ENCODE measurements at places on chromosomes 5 and 9. TPM values are rescaled to one million over a fixed set of nuclear protein-coding genes. Genes with fewer than 3 reads are reported as not detected.

Gene SLC34A3
- not detected for total RNA-seq

Gene CCDC183
- 50.0 TPM for total RNA-seq

Gene ANKRD18B
- total RNA-seq: not detected

Gene TLN1
- total RNA-seq: 158 TPM

Gene GRM6
- total RNA-seq: not detected

Gene CATSPER3
- total RNA-seq: 4.1 TPM

Gene SLCO4C1
- total RNA-seq: 5.9 TPM

Gene BTNL3
- total RNA-seq: 47.6 TPM

DNA sequence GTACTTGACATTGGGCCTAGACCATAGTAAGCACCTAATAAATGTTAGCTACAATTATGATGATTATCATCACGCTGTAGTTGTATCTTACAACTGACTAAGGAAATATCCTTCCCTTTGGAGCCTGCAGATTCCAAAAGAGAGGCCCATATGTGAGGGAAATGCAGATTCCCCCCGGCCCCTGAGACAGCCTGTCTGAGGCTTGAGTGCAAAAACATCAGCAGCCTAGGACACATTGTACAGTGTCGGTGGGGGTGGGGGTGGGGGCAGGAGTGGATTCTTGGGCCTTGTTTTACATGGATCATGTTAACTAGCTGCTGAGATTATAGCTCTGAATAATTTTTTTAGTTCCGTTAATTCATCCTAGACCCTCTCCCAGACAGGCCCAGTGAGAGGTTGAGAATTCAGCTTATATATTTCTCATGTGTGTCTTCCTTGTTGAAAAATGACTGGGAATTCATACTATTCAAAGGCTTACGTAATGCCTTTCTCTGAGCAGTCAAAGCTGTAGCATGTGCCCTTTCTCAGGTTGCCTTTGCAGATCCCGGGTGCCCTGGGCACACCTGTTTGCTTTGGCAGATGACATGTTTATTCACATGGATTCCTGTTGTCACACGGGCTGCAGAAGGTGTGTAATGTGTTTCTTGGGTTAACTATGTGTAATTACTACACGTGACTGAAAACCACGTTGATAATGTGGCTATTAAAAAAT is 262.8 kb downstream of the NR3C1 start:
- peak; percentile 64 for DNase-seq
- H3K27ac ChIP-seq: no peak overlapping the region
- no peaks in the 10 kb centered on the region for H3K36me3 ChIP-seq
- H3K4me3 ChIP-seq: no peak overlapping the region
- no peaks in the 10 kb centered on the region for H3K27me3 ChIP-seq

DNA sequence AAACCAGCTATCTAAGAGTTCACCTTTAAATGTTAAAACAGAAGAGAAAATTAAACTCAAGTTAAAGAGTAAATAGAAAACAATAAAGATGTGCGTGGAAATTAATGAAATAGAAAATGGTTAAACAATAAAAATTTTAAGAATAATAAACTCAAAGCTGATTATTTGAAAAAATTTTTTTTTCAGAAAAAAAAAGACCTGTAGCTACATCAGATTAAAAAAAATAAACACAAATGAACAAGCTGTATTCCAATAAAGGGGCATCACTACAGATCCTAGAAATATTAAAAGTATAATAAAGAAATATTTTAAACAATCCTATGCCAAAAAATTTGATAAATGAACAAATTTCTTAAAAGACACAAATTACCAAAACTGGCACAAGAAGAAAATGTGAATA is 64.1 kb downstream of the DRD1 start:
- DNase-seq: no peak
- H3K4me1 ChIP-seq: no peaks in the 10 kb centered on the region
- no peaks in the 10 kb centered on the region for H3K27me3 ChIP-seq

GRCh38 chr9:132108728-132109127 is 29.1 kb upstream of the MED27 start:
- H3K4me3 ChIP-seq: no peak overlapping the region
- no peak for DNase-seq
- H3K27ac ChIP-seq: no peak overlapping the region
- H3K36me3 ChIP-seq: no peaks in the 10 kb centered on the region
- no peaks in the 10 kb centered on the region for H3K4me1 ChIP-seq

DNA sequence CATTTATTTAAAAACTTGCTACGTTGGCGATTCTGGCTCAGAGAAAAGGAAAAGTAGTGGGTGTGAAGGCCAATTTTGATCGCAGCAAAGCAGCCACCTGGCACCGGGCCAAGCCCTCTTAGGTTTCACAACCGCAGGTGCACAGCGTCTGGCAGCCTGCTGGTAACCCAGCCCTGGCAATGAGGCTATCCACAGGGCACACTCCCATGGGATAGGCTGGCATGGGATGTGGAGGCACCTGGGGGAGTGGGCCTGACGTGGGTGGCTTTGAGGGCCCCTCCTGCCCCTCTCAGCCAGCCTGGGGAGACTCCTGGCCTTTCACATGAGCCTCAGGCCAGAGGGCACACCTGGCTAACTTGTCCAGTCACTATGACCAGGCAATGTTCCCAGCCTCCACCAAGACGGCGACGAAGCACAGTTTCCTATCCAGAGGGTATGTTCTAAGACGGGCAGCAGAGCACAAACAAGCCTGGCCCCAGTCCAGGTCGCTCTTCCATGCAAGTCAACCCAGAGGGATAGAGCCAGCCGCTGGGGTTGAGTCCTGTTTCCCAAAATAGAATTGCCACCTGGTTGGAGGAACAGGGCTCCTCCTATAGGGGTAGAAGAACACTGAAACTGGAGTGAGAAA is 19.0 kb downstream of the CMBL start:
- H3K27ac ChIP-seq: peak overlapping the region; percentile 86
- DNase-seq: peak; percentile 95
- H3K4me3 ChIP-seq: no peak overlapping the region
- peaks cover 31% of the 10 kb centered on the region for H3K4me1 ChIP-seq

DNA sequence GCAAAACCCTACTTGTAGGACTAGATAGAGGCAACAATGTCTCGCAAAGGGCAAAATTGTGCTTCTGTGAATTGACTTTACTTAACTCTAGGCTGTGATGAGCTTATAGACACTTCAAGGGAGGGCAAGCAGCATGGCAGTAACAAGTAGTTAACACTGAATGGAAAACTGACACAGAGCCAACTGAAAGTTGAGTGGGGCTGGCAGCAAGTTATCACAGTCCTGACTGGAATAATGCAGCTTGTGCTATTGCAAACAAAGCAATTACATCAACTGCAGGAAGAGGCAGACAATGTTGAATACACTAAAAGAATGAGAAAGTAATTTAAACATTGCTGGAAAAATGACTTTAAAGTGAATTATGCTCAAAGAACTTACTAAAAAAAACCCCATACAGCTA is 62.2 kb downstream of the RNF38 start:
- H3K4me1 ChIP-seq: no peaks in the 10 kb centered on the region
- no peaks in the 10 kb centered on the region for H3K36me3 ChIP-seq
- H3K27me3 ChIP-seq: no peaks in the 10 kb centered on the region
- DNase-seq: no peak

GRCh38 chr9:102209176-102209575 is 470.7 kb upstream of the GRIN3A start:
- no peak overlapping the region for H3K4me3 ChIP-seq
- no peaks in the 10 kb centered on the region for H3K27me3 ChIP-seq
- H3K4me1 ChIP-seq: no peaks in the 10 kb centered on the region

DNA sequence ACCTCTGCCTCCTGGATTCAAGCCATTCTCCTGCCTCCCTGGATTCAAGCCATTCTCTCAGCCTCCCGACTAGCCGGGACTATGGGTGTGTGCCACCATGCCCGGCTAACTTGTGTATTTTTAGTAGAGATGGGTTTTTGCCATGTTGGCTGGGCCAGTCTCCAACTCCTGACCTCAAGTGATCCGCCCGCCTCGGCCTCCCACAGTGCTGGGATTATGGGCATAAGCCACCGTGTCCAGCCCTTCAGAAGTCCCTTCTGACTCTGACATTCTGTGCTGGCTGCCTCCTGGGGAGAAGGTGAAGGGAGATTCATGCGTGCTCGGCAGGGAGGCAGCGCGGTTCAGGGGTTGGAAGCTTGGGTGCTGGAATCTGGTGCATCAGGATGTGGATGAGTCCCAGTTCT is 28.8 kb downstream of the PRRX2 start:
- H3K4me1 ChIP-seq: peaks cover 15% of the 10 kb centered on the region
- H3K4me3 ChIP-seq: no peak overlapping the region
- DNase-seq: no peak
- no peaks in the 10 kb centered on the region for H3K36me3 ChIP-seq
- no peak overlapping the region for H3K27ac ChIP-seq

- no peak overlapping the region for H3K4me3 ChIP-seq
- peaks cover 3% of the 10 kb centered on the region for H3K4me1 ChIP-seq
- peaks cover 3% of the 10 kb centered on the region for H3K27me3 ChIP-seq
- H3K36me3 ChIP-seq: no peaks in the 10 kb centered on the region
Measured at GRCh38 chr5:133881576-133882388, 86.6 kb downstream of the C5orf15 start.

GRCh38 chr9:137433349-137433915 is 7.7 kb downstream of the ENTPD8 start:
- DNase-seq: no peak
- H3K27me3 ChIP-seq: no peaks in the 10 kb centered on the region
- peaks cover 31% of the 10 kb centered on the region for H3K4me1 ChIP-seq
- no peak overlapping the region for H3K4me3 ChIP-seq
- H3K27ac ChIP-seq: no peak overlapping the region

GRCh38 chr5:158119961-158120723 is 261.2 kb upstream of the CLINT1 start:
- no peak overlapping the region for H3K4me3 ChIP-seq
- no peaks in the 10 kb centered on the region for H3K27me3 ChIP-seq
- H3K27ac ChIP-seq: no peak overlapping the region
- H3K36me3 ChIP-seq: no peaks in the 10 kb centered on the region
- DNase-seq: no peak

DNA sequence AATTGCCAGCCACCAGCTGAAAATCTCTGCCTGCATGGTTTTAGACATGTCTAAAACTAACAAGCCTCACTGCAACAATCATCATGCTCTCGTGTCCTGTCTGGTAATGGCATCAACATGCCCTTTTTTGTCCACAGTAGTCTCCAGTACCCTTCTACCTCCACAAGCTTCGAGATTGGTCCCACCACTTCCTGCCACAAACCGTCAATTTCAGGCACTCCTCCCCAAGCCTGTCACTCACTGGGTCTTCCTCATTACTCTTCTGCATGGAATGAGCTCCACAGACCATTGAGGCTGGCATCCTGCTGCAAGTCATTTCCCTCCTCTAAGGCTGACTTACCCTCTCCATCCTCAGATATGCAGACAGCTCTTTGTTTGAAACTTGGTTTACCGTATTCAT is 9.0 kb downstream of the LPAR1 start:
- H3K27ac ChIP-seq: no peak overlapping the region
- peaks cover 6% of the 10 kb centered on the region for H3K4me1 ChIP-seq
- DNase-seq: no peak
- H3K36me3 ChIP-seq: no peaks in the 10 kb centered on the region
- no peak overlapping the region for H3K4me3 ChIP-seq

DNA sequence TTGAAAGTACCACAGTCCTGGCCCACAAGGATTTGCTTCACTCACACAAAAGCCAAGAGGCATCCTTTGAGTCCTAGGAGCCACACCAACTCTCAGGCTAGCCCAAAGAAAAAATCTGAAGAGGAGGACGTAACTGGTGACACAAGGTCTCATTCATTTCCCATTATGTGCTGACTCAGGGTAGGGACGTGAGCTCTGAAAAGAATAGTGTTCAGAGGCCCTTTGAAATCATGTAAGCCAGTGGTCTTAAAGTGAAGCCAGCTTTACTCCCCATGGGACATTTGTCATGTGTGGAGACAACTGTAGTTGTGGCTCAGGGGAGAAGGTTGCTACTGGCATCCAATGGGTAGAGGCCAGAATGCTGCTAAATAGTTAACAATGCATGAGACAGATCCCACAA is 332.4 kb downstream of the KCTD16 start:
- no peaks in the 10 kb centered on the region for H3K4me1 ChIP-seq
- no peaks in the 10 kb centered on the region for H3K27me3 ChIP-seq
- H3K4me3 ChIP-seq: no peak overlapping the region
- H3K27ac ChIP-seq: no peak overlapping the region
- no peak for DNase-seq
- no peaks in the 10 kb centered on the region for H3K36me3 ChIP-seq

DNA sequence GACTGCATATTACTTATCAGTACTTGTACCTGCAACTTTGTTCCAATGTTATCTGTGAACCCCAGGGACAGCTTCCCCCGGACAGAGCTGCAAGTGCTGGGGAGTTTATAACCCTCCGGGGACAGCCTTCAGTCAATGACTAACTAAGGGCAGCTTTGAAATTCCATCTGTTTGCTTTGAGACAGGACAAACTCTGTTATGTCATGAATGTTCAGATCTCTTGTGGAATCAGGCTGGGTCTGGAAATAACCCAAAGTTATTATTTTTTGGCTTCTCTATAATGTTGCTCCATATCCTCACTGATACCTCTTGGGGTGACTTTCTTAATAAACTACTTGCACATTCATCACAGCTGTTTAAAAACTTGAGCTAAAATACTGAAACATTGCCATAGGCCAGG is 617.5 kb upstream of the TLE4 start:
- H3K4me3 ChIP-seq: no peak overlapping the region
- no peaks in the 10 kb centered on the region for H3K27me3 ChIP-seq
- H3K36me3 ChIP-seq: no peaks in the 10 kb centered on the region
- H3K4me1 ChIP-seq: no peaks in the 10 kb centered on the region
- H3K27ac ChIP-seq: no peak overlapping the region
- no peak for DNase-seq

GRCh38 chr5:41157272-41157894 is 55.9 kb downstream of the C6 start:
- no peak overlapping the region for H3K4me3 ChIP-seq
- H3K36me3 ChIP-seq: no peaks in the 10 kb centered on the region
- H3K27ac ChIP-seq: no peak overlapping the region
- peaks cover 19% of the 10 kb centered on the region for H3K4me1 ChIP-seq

DNA sequence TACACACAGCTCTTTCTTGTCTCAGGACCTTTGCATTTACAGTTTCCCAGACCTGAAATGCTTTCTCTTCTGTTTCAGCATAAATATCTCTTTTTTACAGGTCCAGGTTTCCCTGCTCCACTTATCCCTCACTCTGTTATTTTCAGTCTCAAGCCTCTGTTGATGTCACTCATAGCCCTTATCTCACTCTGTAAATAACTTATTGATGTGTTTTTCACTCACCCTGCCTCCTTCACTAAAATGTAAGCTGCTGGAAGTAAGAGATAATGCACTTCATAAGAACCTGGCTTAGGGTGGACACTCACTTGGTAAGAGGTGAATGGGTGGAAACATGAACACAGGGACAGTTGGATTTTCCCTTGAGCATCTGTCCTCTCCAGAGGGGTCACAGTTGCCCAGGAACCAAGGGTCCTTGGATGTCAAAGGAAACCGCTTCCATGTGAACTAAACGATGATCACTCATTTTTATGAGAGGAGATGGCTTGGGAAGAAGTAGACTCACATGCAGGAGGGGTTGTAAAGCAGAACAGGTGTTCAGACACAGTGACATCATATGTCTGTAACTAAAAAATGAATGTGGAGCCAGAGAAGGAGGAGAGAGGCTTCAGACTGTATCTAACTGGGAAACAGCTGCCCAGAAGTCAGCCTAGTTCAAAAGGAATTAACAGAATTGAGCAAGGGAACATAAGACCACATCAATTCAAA is 5.5 kb upstream of the HTR4 start:
- no peaks in the 10 kb centered on the region for H3K36me3 ChIP-seq
- no peak overlapping the region for H3K4me3 ChIP-seq
- peaks cover 2% of the 10 kb centered on the region for H3K4me1 ChIP-seq
- H3K27ac ChIP-seq: peak overlapping the region; percentile 7

Data from transverse colon (tissue), 4 donors.